ENCODE measurements at places on chromosomes 11 and 22. TPM values are rescaled to one million over a fixed set of nuclear protein-coding genes. Genes with fewer than 3 reads are reported as not detected.

Gene NPTXR
- 0.70 TPM for total RNA-seq

Gene SCGB1C1
- total RNA-seq, result not detected

Gene OR8D1
- not detected for total RNA-seq

Gene TBX10
- total RNA-seq, result 5.4 TPM

Gene CCND1
- total RNA-seq, result 151 TPM

Gene CYTH4
- not detected for total RNA-seq

Gene ABTB2
- 26.0 TPM for total RNA-seq

Gene MPZL2
- total RNA-seq, result 30.4 TPM

Gene CECR2
- not detected for total RNA-seq

Gene RBMXL2
- not detected for total RNA-seq

Gene MADD
- 46.2 TPM for total RNA-seq

Gene RIMBP3C
- total RNA-seq, result not detected

Gene OR56A1
- not detected for total RNA-seq

Gene TMEM25
- 4.4 TPM for total RNA-seq

Gene PRRG4
- 4.3 TPM for total RNA-seq

Gene ACTN3
- not detected for total RNA-seq

Gene SLCO2B1
- total RNA-seq, result 1.9 TPM

Gene SCN4B
- total RNA-seq, result not detected

Gene PGA5
- not detected for total RNA-seq

Gene EXPH5
- 10.6 TPM for total RNA-seq

Gene OR51B4
- not detected for total RNA-seq

Gene FAT3
- not detected for total RNA-seq

Gene TANGO2
- 71.9 TPM for total RNA-seq

Gene SAA4
- total RNA-seq, result not detected

Gene HORMAD2
- total RNA-seq, result not detected

Gene TESMIN
- total RNA-seq, result 31.7 TPM

Gene PI4KA
- 127 TPM for total RNA-seq

Gene GAL3ST1
- 7.8 TPM for total RNA-seq

Gene P2RX6
- total RNA-seq, result 1.0 TPM

Gene MMP8
- not detected for total RNA-seq

Gene CHADL
- 0.76 TPM for total RNA-seq

Gene TNNT3
- 0.23 TPM for total RNA-seq

Gene PLA2G6
- 13.0 TPM for total RNA-seq

Gene TSGA10IP
- total RNA-seq, result not detected

Gene TMEM86A
- total RNA-seq, result 5.6 TPM

Gene PLA2G3
- total RNA-seq, result not detected

Gene LRRC55
- total RNA-seq, result not detected

Gene FADS1
- 1.9 TPM for total RNA-seq

Gene PANX2
- 1.4 TPM for total RNA-seq

Gene ZFP91
- 42.8 TPM for total RNA-seq

Gene HBE1
- not detected for total RNA-seq

Gene VSIG10L2
- total RNA-seq, result 0.08 TPM

Gene CRYBB3
- total RNA-seq, result not detected
